Common myeloid progenitor, CD34-positive (primary cell): ENCODE measurements at places on chromosomes 6 and 20.
A peak's percentile ranks its signal among the peaks of the same experiment; 100 is the strongest.

GRCh38 chr6:27518881-27519795, 46.2 kb upstream of the ZNF184 start:
- DNase-seq: peak; percentile 94

DNA sequence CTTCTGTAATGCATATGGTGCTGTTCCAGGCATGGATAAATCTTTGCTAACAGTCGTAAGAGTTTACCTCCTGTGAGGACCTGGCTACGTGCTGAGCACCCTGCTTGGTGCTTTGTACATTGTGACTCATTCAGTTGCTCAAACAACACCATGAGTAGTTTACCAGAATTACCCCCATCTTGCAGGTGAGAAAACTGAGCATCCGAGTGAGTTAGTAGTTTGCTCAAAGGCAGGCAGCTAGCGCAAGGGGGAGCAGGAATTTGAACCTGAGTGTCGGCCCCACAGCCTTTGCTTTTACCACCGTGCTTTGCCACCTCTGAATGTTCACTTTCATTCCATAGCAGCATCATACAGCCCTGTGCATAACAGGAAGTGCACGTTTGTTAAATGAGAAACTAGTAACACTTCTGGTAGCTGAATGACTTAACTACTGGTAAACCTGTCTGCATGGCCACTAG, 121.9 kb downstream of the MTHFD1L start:
- no peak for DNase-seq

DNA sequence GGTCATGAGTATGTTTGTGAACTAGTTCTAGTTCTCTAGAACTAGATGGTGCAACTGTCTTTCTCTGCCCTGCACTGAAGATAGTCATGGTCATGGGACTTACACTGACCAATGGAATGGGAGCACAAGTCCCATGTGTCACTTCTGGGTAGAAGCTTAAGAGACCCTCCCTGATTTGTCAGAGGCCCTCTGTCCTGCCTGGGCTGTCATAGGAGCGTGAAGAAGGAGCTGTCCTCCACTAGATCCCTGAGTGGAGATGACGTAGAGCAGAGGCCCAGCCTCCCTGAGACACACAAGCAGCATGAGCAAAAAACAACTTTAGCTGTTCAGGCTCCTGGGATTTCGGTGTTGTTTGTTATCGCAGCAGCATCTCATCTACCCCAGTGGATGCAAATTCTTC, 514.5 kb downstream of the PREX1 start:
- DNase-seq: no peak

GRCh38 chr6:42555477-42556457, 8.1 kb upstream of the UBR2 start:
- peak; percentile 72 for DNase-seq

- DNase-seq: no peak
Observed at GRCh38 chr20:39016506-39016905, 54.4 kb downstream of the DHX35 start.

DNA sequence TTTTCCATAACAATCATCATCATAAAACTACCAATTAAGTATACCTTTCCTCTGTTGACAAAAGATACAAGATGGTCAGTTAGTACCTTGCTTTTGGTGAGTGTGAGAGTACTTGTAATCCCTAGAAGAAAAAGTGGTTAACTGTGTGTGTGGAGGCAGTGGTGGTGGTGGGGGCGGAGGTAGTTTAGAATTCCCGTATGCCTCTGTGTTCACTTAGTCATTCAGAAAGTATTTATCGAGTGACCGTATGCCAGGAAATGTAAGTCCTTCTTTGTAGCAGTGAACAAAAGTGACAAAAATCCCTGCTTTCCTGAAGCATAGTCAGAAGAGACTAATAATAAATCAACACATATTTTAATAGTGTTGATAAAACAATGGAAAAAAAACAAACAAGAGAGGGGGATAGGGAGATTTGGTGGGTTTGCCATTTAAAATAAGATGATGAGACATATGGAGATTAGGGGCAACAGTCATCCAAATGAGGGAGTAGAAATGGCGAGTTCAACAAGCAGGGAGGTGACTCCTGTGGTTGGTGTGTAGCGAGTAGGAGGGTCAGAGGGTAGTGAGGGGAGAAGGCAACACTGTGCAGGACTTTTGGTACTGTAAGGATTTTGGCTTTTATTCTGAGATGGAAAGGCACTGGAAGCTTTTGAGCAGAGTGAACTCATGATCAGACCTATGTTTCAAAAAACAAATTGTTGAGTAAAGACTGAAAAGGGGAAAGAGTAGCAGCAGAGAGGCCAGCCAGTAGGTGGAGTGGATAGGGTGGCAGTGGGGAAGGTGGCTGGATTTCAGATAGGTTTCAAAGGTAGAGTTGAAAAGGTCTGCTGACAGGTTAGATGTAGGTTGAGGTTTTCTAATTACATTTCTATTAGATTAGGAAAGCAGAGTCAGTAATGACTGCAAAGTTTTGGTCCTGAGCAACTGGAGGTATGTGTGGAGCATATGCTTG, 40.3 kb upstream of the SIM1 start:
- DNase-seq: no peak

- no peak for DNase-seq
Observed at GRCh38 chr6:77883851-77884250, 231.0 kb downstream of the MEI4 start.

GRCh38 chr20:36866681-36867495, 9.1 kb upstream of the TLDC2 start:
- DNase-seq: no peak

- peak; percentile 80 for DNase-seq
Observed at GRCh38 chr6:144150710-144151657, 667 bp downstream of the STX11 start.

DNA sequence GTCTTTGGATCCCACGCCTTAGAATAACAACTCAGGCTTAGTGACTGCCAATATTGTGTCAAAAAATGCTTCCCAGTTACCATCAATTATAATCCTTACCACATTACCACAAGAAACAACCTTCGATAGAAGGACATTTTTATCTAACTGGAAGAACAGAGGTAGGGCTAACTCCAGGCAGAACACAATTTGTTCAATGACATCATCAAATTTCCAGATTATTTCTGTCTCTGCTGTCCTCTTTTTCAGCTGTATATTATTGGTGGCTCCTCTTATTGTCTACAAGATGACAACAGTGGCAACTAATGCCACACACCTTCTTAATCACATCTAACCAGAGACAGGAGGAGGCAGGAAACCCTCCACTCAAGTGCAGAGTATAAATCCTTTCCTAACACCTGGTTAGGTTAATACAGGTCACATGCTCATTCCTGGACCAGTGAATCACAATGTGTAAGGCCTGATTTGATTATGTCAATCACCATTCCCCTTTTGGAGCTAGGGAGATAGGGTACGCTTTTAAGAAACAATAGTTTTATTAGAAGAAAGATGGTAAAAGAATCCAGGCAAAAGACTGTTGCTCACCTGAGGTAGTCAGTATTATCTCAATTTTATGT, 18.0 kb downstream of the KHDC1L start:
- DNase-seq: no peak
